Urinary bladder (tissue), 4 donors: ENCODE measurements at places on chromosomes 1 and 21.

DNA sequence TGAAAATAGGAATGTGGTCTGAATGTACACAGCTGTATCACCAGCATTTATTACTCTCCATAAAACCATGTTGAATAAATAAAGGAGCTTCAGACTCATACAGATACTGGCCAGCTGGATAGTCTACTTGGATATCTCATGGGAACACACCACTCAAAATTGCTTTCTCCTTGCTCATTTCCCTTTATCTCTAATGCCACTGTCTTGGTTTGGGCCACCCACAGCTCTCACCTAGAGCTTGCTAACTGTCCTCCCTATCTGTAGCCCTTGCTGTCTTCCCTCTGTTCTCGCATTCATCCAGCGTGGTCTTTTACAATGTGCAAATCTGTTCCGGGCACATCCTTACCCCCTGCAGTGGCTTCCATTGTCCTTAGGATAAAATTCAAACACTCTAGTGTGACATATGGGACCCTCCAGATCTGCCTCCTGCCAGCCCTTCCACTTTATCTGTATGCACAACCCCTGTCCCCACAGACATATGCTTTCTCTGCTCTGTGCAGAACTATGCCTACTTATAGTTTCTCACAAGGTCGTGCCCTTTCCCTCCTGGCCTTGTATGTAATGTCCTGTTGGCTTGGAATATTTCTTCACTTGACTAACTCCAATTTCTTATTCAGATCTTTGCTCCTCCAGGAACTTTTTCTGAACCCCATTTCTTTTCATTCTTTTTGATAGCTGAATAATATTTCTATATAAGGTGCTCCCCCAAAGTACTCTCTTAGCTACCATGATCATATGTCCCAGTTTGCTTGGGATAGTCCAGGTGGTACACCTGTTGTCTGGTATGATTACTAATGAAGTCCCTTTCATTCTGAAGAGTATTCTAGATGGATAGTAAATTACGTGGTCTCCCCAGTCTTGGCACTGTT is 2.9 kb downstream of the FLVCR1 start:
- no peak for DNase-seq

- DNase-seq = no peak
Observed at GRCh38 chr1:61089741-61090140, 7.4 kb downstream of the NFIA start.

- DNase-seq = no peak
Observed at GRCh38 chr1:178633056-178633455, 92.0 kb upstream of the RALGPS2 start.

GRCh38 chr1:217674028-217674729 is 43.0 kb downstream of the SPATA17 start:
- DNase-seq = no peak

DNA sequence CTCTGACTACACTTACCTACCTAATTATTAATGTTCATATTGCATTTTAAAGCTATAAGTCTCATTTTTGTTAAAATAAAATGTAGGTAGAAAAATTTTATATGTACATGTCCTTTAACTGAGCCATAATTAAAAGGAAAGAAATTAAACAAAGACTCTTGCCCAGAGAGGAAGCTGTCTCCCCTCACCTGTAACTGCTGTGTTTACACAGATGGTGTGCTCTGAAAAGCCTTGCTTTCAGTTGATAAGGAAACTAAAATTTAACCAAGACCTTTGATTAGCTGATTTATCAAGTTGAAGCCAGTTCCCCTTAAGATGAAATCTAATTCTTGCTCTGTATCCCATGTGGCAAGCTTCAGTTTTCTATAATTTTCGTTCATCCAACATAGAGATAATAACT is 213.5 kb downstream of the LYPLAL1 start:
- DNase-seq = no peak

- no peak for DNase-seq
Observed at GRCh38 chr1:46020010-46020409, 112.4 kb downstream of the PIK3R3 start.

GRCh38 chr21:34075760-34076660 is 2.6 kb downstream of the MRPS6 start:
- no peak for DNase-seq

DNA sequence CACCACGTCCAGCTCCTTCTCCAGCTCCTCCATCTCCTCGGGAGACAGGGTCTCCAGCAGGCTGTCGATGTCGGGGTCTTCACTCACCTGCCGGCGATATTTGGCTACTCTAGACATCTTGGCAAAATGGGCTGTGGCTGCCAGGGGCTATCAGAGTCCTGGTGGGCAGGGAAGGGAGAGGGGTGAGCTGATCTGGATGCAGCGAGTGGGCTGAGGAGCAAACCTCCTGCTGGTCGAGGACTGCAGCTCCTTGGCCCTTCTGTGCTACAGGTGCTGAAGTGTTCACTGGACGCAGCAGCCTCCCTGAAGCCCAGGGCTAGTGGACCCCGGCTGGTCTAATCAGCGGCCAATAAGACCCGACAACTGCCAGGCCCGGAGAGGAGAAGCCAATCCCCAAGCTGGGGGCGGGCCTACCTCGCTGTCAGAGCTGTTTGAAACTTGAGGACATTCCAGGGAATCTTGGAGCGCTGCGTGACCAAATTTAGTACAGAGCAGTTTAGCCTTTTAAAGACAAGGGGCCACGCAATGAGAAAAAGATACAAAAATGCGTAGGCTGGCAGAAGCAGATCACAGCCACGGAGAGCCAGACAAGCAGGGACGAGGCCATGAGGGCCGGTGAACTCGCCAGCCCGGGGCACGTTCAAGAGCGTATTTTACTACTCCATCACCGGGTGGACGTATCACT is at the start of gene LMOD1:
TSS of gene LMOD1 (minus strand) at position 325 of the 685 bp plus-strand sequence. CDS start at position 117, 208 bp downstream.
- peak; percentile 71 for DNase-seq

- DNase-seq = no peak
Observed at GRCh38 chr1:10917513-10918454, 94.7 kb upstream of the TARDBP start.

GRCh38 chr1:67724928-67725560 is 40.0 kb downstream of the GADD45A start:
- no peak for DNase-seq

GRCh38 chr1:53584777-53585107 is 125.5 kb downstream of the DMRTB1 start:
- no peak for DNase-seq

DNA sequence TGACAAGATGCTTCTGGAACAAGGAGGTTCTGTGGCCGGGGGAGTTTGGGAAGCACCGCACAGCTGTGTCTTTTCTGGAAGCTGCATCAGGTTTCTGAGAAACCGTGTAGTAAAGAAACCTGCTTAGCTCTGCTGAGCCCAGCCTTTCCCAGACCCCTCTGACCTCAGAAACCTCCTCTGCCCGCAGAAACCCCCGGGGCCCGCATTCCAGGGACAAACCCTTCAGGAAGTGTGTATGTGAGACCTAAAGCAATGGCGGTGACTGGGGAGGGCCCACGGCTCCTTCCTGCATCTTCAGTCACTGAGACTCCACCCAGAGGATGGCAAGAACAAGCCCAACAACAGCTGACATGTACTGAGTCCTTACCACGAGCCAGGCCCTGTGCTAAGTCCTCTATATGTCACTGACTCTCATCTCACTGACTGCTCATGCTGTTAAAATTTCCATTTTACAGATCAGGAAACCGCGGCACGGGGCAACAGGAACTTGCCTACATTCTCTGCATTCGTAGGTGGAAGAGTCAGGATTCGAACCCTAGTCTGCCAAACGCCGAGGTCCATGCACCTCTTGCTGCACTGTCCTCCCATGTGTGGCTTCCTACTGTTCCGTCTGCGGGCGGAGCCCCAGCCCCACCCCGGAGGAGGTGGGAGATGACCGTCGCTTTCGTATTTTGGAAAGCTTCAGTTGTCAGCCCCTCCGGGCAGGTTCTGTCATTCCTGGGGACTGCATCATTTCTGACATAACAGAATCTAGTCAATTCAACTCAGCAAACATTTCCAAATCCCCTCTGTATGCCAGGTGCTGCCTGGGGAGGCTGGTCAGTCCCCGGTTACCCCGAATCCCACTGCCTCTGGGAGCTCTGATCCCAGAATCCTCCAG is 73.3 kb upstream of the KLHDC7A start:
- no peak for DNase-seq

DNA sequence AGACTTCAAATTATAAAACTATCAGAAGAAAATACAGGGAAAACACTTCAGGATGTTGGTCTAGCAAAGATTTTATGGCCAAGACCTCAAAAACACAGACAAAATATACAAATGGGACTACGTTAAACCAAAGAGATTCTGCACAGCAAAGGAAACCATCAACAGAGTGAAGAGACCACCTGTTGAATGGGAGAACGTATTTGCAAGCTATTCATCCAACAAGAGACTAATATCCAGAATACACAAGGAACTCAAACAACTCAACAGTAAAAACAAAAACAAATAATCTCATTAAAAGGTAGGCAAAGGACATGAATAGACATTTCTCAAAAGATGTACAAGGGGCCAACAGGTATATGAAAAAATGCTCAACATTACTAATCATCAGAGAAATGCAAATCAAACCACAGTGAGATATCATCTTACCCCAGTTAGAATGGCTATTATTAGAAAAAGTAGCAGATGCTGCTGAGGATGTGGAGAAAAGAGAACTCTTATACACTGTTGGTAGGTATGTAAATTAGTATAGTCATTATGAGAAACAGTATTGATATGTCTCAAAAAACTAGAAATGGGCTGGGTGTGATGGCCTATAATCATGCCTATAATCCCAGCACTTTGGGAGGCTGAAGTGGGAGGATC is 112.6 kb downstream of the LRIG2 start:
- no peak for DNase-seq

GRCh38 chr1:46619656-46620258 is 3.1 kb upstream of the MOB3C start:
- DNase-seq = no peak

DNA sequence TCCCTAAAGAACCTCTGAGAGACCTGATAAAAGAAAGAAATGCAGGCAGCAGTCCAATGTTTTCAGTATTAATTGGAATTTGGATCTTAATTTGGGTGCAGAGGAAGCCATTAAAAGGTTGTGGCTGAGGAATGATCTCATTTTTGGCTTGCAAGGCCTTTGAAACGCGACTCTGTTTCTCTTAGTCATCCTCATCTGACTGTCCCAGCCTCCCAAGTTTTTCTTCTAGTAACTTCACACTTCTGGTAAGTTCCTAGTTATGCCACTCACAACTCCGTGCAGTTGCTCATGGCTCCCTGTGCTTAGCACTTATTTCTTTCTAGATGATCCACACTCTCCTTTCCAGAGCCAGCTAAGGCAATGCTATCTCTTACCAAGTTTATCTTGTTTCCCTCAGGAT is 147.4 kb upstream of the USP24 start:
- DNase-seq = no peak

GRCh38 chr1:81571946-81572345 is 228.8 kb upstream of the ADGRL2 start:
- DNase-seq = no peak

GRCh38 chr1:107599220-107599619 is 365.8 kb downstream of the VAV3 start:
- DNase-seq = no peak

- DNase-seq = no peak
Observed at GRCh38 chr1:160670701-160671100, 23.9 kb upstream of the SLAMF1 start.

DNA sequence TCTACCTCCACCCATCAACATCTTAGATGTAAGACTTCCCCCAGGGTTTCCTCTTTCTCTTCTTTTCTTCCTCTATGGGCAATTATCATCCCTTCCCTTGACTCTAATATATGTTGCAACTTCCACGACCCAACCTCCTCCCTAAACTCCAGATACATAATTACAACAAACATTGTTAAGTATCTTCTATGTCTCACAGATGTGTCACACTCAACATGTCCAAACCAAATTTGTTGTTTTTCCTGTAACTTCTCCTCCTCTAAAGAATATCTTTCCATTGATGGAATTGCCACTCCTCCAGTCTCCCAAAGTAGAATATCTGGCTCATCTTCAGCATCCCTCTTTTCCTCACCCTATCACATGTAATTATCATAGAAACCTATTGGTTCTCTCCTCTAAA is 314.2 kb downstream of the RWDD3 start:
- DNase-seq = no peak

DNA sequence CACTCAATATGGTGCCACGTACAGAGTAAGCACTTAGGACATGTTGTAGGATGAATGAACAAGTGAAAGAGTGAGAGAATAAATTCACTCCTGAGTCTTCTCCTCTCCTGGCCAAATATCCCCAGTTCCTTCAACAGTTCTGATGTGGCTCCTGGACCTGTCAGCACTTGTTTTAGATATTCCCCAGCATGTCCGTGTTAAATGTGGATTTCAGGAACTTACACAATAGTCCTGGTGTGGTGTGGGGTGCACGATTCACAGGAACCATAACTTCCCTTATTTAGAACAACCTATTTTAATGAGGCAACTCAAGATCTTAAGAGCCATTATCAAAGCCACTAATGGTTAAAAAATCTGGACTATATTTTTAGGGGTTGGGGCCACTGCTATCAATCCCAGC is 39.0 kb upstream of the MYSM1 start:
- DNase-seq = no peak

GRCh38 chr1:37255136-37255795 is 219.1 kb upstream of the ZC3H12A start:
- DNase-seq = no peak

DNA sequence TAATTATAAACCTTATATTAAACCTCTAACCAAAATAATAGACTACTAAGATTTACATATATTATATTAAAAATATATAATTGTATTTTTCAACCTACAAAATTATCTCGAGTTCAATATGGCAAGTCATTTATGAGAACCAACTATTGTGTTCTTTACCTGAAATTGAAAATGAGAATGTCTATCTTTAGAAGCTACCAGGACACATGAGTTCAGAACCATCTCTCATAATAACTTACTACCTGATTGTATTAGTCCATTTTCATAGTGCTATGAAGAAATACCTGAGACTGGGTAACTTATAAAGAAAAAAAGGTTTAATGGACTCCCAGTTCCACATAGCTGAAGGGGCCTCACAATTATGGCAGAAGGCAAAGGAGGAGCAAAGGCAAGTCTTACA is 6.8 kb downstream of the HAO2 start:
- no peak for DNase-seq

DNA sequence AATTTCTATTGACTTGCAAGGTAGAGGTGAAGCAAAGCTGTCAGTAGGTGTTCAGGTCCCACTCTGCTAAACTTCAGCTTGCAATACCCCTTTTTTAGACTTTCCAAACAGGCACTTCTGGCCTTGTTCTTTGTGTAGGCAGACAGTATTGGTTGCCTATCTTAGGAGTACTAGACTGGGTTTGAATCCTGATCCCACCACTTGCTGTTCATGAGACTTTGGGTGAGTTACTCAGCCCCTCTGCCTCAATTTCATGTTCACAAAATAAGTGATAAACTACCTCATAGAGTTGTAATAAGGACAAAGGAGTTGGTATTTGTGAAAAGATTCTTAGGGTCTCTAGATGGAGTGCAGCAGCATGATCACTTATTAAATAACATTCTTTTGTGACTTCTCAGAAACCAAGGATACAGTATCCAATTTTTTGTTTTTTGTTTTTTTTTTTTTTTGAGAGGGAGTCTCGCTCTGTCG is 5.2 kb downstream of the RCC1 start:
- no peak for DNase-seq

GRCh38 chr1:207304710-207305488 is 16.6 kb upstream of the CD55 start:
- DNase-seq = no peak

- DNase-seq = no peak
Observed at GRCh38 chr1:44531785-44532566, 126.9 kb downstream of the RNF220 start.
